ENCODE measurements at places on chromosomes 1 and 21.

DNA sequence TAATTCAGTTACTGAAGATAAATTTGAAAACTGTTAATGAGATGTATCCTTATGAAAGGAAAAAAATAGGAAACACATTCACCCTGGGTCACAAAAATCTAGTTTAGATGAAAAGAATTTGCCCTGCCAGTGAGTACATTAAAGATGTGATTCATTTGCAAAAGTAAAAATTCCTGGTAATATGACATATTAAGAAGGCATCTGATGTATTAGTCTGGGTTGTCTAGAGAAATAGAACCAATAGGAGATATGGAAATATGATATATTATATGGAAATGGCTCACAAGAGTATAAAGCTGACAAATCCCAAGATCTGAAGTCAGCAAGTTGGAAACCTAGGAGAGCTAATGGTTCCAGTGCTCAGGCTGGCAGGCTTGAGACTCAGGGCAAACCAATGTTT, 153.8 kb downstream of the MRPL39 start:
- no peak for DNase-seq

DNA sequence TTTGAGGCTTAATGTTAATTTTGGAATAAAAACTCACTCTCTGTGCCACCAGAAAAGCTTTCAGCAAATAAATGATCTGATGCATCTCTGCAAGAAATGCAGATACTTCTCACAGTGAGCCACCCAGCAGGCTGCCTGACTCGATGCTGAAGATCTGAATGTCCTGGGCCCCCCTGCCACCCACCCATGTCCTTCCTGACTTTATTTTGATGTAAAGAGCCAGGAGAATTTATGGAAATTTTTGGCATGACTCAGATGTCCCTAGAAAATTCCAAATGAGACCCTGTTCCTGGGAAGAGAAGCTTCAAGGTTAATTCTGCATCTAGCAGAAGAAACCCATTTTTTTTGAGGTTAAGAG, 62.8 kb upstream of the COA6 start:
- no peak for DNase-seq

- DNase-seq = no peak
These were observed 8.8 kb upstream of the CCT8 start for GRCh38 chr21:29082046-29082815.

GRCh38 chr1:239212811-239213220, 173.6 kb upstream of the CHRM3 start:
- DNase-seq = no peak

DNA sequence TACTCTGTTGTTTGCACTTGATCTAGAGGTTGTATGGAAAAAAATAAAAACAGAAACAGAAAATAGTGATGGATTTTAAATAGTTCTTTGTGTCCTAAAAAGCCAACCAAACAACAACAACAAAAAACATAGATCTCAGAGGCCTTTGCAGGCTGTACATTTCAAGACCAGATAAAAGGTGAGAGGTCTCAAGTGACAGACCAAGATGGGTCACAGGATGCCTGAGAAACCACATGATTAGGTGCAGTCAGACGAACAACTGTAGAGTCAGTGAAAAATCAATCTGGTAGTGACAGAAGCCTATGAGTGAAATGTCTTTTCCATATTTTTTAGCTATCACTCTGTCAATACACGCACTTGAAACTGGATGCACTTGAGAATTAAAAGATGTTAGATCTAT, 193.5 kb upstream of the SAMSN1 start:
- DNase-seq = no peak

- DNase-seq = no peak
These were observed 8.7 kb upstream of the PIK3C2B start for GRCh38 chr1:204503122-204503912.

DNA sequence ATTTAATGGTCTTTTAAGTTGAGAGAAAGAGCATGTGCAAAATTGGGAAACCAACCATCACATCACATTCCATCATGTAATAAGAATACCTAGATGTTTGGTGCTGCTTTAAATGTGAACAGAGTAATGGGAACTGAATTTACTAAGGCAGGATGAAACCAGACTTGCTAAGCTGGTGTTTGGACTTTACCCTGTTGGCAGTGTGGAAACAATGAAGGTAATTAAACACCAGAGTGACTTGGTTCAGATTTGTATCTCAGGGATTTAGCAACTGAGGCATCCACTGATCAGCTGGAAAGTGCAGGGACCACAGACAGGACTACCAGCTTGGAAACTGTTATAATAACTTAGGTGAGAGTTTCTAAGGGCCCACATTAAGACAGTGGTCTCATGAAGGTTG, 263.4 kb downstream of the OLFM3 start:
- DNase-seq = no peak
